ENCODE measurements at places on chromosomes 1 and 21. TPM values are rescaled to one million over a fixed set of nuclear protein-coding genes. Genes with fewer than 3 reads are reported as not detected.
A peak's percentile ranks its signal among the peaks of the same experiment; 100 is the strongest.

DNA sequence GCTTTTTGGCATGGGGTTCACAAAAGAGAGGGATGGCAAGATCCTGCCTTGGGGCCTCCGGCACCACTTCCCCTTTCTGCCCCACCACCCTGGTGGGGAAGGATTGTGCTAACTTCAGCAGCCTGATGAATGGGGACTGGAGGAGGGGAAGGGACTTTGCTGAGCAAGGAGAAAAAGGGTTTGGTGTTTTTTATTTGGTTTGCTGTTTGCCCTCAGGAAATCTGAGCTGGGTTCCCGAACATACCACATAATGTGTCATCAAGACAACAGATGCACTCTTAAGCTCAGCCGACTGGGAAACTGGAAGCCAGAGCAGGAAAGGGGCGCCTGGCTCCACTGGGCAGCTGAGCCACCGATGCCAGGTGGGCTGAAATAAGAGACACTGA lies 19.8 kb downstream of the OLFML2B start:
- peak; percentile 57 for DNase-seq

SIPA1L2 gene
- total RNA-seq = 7.2 TPM

TNNT2 gene
- not detected for total RNA-seq

MIXL1 gene
- total RNA-seq = under 0.01 TPM

PLD5 gene
- total RNA-seq = not detected

DNA sequence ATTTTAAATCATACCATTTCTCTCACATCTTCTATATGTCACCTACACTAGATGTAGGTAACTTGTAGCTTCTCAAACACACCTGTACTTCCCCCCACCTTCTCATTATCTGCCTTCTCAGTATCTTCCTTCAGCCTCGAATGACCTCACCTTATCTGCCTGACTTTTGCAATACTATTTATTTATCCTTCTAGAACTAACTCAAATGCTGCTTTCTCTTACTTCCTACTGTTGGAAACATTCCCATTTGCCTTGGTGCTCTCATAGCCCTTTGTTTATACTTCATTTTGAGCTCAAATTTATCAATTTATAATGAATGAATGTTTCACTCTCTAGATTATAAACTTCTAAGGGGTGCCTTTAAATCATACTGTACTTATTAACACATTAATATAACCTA lies 50.4 kb upstream of the KIAA1614 start:
- no peak for DNase-seq

DNA sequence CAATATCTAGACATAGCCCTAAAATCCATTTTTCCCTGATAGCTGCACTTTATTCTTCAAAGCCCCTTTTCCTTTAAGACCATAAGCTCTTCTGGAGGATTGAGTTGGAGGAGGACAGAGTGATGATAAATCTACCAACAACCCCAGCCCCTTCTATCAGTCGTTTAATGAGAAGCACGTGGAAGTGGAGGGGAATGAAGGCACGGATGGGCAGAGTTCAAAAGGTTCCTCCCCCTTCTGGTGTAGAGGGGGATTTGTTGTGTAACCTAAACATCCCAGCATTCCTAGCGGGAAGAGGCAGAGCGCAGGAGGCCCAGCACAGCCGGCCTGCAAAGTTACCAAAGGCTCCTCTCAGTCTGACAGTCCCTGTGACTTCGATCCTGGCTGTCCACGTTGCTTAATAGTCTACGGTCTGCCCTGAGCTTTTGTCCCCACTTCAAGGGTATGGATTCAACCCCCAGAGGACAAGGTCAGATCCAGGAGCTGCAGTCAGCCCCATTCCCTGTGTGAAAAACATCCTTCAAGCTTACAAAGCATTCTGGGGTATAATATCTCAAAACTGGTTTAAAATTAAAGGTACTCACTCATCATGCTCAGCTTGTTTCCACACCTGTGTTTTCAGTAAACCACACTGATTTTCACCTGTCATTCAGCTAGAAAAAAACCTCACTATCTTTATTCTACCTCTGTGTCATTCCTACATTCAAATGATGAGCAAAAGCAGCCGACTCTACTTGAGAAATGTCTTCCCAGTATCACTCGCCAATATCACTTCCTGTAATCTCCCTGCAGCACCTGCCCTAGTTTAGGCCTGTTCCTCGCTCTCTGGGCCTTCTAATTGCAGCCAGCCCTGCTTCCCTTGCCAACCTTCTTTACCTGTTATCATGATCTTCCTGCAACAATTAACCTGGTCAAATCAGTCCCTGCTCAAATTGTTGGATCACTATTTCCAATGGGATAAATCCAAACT lies 117.9 kb downstream of the PLPP3 start:
- DNase-seq = no peak

DNA sequence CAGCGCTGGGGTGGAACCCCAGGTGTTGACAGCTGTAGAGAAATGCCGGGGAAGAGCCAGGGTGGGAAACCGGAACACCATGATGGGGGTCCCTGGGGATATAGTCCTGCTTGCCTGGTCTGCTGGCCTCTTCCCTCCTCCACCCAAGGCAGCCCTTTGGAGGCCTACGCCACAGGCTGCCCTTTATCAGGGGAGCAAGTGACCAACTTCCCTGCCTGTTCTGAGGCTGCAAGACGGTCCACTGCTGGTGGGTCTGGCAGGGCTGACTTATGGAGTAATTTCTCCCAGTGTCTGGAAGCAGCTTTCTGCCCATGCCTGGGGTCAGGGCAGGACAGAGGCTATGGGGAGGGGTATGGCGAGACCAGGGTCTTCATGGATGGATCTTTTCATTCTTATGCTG lies 50.8 kb upstream of the EDN2 start:
- no peak for DNase-seq

OPRD1 gene
- not detected for total RNA-seq

DNA sequence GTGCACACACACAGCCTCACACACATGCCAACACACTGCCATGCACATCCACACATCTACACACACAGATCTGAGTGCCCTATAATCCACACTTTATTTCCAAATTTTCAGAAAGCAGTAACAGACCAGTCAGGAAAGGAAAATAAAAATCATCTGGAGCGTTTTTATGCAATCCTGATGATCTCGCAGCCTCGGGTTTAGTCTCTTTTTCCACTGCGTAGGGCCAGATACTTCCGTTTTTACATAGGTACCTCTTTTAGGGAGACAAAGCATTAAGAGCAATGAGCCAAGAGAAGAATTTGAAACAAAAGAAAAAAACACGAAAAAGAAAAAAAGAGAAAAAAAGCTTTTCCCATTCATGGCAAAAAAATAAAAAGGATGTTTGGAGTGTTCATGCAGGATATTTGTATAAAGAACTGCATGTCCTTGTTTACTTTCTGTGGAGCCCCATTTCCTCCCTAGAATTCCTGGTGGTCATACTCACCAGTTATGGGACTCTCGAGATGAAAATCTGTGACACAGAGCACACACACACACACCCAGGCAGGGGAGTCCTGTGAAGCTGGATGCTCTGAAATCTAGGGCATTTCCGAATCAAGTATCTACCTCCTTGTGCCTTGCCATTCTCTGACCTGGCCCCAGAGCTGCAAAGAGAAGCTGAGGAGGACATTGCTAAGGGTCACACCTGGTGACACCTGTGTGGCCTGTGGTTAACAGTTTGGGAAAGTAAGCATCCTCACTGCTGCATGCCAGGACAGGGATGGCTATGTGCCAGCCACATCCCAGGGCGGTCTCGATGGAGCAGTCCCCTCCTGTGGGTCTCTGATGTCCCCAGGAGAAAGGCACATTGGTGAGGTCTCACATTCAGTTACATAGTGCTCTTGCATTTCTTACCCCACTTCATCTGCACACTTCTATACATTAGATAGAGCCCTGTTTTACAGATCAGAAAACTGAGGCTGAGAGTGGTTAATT lies 83.6 kb downstream of the RUNX1 start:
- DNase-seq = peak; percentile 60

DNA sequence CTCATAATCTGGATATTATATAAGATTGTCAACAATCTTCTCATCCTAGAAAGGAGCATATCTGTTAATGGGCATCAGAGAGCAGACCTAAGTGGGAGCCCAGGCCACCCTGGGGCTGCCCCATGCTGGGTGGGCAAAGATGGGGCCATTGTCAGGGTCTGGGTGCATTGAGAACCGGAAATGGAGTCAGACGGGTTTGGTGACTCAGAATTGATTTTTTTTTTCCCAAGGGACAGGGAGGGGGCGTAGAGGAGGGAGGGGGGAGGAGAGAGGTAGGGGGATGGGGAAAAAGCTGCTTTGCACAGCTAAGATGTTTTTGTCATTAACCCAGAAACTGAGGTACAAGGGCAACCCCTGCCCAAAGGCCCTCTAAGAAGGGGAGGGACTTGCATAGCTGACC lies 1.3 kb downstream of the ATXN7L2 start:
- no peak for DNase-seq

DNA sequence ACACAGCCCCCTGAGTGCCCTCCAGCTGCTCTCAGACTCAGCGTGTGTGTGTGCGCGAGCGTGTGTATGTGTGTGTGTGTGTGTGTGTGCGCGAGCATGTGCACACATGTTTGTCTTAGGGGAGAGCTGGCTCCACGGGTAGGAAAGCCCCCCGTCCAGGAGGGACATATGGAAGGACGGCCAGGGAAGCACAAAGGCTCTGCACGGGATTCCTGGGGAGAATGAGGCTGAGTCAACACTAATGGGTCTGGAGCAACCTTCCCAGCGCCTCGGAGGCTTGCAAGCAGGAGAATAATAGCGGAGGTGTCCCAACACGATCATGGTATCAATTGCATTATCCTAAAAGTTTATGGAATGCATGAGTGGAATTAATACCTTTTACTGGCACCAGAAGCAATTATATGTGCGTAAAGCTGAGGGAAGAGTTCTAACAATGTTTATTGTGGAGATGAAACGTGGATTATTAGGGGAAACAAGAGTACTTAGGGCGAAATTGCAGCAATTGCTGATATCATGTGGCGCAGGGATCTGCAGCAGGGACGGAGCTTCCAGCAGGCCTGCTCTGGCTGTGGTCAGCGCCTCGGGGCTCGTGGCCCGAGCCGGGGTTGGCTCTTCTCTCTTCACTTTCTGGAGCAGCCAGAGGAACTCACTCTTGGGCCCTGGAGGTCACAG lies 40.3 kb upstream of the CCDC27 start:
- no peak for DNase-seq

DNA sequence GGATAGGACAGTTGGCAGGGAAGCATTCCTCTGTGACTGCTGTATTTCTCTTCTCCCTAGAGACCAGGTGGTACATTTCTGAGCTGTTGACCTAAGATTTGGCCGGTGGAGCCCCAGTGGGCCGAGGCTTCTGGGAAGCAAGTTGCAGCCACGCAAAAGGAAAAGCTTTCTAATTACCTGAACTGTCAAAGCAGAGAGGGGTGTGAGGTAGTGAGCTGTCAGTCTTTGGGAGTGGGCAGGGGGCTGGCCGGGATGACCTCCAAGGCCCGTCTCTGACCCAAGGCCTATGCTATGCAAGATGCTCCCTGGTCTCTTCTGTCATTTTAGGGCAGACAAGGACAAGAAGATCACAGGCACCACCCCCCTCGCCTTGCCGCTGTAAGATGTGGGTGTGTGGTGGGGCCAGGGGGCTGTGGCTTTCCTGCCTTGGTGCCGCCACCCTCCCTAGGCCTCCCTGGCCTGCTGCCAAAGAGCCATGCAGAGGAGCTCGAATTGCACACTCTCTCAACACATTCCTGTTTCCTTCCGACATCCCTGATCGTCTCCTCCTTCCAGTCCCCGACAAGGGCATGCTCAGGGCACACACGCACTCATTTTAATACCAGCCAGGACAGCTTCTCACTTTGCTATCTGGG lies 7.7 kb downstream of the PADI1 start:
- DNase-seq = peak; percentile 48

DNA sequence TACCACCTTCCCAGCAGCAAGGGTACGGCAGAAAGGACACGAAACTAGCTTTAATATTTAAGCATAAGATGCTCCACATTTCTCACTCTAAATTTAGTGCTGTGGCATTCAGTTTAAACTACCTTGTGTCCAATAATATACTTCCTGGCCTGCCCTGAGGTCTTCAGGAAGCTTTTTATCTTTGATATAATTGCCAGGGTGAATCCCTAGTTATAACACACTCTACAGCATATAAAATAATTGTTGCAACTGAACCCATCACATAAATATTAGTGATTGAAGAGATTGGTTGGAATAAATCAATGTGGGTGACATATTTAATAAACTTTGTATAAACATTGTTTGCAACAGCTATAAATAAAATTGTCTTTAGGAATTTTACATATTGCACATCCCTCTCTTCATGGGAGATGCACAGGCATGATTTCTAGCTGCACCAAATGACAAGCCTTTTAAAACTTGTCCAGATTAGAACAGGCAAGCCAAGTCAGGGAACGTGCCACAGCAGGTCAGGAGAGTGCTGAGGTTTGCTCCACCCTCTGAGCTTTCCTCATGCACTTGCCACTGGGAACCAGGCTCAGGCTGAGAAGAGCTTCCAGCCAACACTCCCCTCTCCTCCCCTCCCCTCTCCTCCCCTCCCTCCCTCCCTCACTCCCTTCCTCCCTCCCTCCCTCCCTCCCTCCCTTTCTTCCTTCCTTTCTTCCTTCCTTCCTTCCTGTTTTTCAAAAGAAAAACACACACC lies 623.2 kb upstream of the PKN2 start:
- no peak for DNase-seq

DNA sequence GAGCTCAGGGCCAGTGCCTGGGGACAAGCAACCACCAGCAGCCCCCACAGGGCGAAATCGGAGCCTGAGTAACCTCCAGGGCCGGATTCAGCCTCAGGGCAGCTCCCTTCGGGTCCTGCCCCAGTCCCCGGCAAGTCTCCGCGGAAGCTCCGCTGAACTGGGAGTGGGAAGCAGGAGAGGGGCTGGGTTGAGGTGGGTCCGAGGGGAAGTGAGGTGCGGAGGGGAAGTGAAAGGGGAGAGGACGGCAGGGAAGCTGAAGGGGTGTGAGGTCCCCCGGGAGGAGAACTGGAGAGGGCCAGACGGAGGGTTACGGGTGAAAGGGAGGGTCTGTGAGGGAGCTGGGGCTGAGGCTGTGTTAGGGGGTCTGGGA lies 560 bp downstream of the PADI2 start:
- no peak for DNase-seq

- peak; percentile 67 for DNase-seq
Observed at GRCh38 chr1:41726899-41727748, 191.6 kb downstream of the HIVEP3 start.

GRCh38 chr1:242788771-242789170 lies 264.3 kb upstream of the PLD5 start:
- no peak for DNase-seq

FAM131C gene
- not detected for total RNA-seq

GRCh38 chr1:89734442-89734841 lies 86.4 kb upstream of the LRRC8D start:
- no peak for DNase-seq

DNA sequence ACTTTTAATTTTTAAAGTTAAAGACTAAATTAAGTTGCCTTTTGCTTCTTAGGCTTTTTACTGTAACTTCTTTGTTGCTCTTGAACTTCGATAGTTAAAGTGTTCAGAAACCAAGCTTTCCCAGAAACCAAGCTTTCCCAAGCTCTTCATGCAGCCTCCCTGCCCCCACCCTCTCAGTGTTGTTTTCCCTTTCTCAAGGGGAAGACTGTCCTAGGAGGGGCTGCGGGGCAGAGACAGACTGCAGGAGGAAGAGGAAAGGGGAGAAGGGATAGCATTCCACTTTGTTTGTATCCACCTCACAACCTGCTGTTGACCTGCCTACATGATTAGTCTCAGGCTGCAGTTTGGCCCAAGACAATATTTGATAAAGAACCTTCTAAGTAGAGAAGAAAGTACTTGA lies 39.0 kb upstream of the DIPK1A start:
- no peak for DNase-seq

GRCh38 chr1:206947255-206947654 lies 989 bp upstream of the PIGR start:
- DNase-seq = no peak

LRRC3 gene
- 0.99 TPM for total RNA-seq

GRCh38 chr1:159184201-159184600 lies 12.8 kb downstream of the CADM3 start:
- DNase-seq = no peak

- DNase-seq = no peak
Observed at GRCh38 chr21:38929142-38929541, 123.4 kb downstream of the ETS2 start.
